ENCODE measurements at places on chromosomes 2 and 18.

- no peak for DNase-seq
Measured at GRCh38 chr2:36572719-36573059, 25.3 kb downstream of the FEZ2 start.

GRCh38 chr2:101533561-101534148 lies 58.7 kb upstream of the RFX8 start:
- no peak for DNase-seq

DNA sequence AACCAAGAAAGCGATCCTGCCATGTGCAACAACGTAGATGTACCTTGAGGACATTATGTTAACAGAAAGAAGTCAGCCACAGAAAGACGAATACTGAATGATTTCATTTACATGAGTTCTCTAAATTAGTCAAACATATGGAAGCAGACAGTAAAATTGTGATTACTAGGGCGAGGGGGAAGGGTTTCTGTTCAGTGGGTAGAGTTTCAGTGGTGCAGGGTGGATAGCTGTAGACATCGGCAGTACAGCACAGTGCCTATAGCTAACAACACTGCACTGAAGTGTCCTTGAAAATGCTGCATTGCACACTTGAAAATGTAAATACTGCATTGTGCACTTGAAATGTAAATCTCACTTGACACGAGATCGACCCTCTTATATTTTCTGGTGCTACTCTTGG lies 275.3 kb downstream of the GALR1 start:
- DNase-seq = no peak

- DNase-seq = no peak
Measured at GRCh38 chr2:101948625-101949155, 43.1 kb upstream of the IL1R2 start.

GRCh38 chr2:172339371-172340010 lies 87.9 kb upstream of the ITGA6 start:
- no peak for DNase-seq

DNA sequence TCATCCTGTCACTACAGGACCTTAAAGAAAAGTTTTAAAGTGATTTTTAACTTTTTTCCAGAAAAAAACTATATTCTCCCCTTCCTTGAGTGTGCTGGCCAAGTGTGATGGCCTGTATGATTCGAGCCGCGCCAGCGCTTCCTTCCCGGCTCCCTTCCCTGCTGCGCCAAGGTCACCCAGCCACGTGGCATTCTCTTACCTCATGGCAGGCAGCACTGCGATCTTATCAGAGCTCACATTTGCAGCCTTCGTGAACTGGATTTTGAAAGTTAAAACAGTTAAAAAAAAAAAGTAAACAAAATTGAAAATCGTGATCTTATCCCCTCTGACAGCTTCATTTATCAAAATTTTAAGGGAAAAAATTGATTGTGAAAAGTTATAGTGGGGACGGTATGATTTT lies 279.8 kb downstream of the PTGR3 start:
- no peak for DNase-seq

- no peak for DNase-seq
Measured at GRCh38 chr2:19916385-19916950, 14.7 kb upstream of the TTC32 start.

- DNase-seq = peak; percentile 11
Measured at GRCh38 chr2:65710779-65711295, 278.4 kb upstream of the SPRED2 start.

DNA sequence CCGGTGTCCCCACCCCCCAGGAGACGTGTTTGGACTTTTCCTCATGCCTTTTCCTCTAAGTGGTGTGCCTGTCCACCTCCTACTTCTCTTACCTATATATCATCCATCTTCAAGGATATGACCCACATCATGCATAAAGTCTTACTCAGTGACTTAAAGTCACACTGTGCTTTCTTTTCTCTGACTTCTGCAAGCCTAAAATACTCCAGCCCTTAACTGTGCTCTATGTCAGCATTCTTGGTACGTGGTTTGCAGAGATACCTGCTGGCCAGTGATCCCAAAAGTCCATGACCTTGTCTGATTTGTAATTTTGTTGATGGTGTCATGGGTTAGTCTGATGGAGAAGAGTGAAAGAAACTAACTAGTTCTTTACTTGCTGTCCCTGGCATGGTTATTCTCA lies 393.6 kb upstream of the NRP2 start:
- no peak for DNase-seq

DNA sequence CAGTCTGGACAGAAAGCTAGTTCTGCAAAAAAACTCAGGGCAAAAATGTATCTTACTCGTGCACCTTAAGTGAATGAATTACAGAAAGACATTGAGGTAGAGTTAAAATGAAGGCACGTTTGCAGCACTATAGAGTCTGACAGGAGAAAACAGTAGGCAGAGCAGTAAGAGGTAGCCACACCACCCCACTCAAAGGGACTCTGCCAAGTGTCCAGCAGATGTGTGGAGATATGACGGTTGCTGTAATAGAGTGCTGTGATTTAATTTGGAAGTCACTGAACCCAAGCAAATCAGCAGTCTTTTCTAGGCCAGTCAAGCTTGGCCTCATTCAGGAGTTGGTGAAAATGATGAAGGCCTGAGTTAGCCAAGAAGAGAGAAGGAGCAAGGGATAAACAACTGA lies 464.4 kb downstream of the PTPRM start:
- DNase-seq = no peak

- no peak for DNase-seq
Measured at GRCh38 chr2:174624895-174625430, 27.4 kb upstream of the WIPF1 start.

GRCh38 chr2:180662941-180663471 lies 317.4 kb upstream of the UBE2E3 start:
- no peak for DNase-seq

GRCh38 chr2:109703077-109703476 lies 88.9 kb downstream of the SOWAHC start:
- DNase-seq = no peak

DNA sequence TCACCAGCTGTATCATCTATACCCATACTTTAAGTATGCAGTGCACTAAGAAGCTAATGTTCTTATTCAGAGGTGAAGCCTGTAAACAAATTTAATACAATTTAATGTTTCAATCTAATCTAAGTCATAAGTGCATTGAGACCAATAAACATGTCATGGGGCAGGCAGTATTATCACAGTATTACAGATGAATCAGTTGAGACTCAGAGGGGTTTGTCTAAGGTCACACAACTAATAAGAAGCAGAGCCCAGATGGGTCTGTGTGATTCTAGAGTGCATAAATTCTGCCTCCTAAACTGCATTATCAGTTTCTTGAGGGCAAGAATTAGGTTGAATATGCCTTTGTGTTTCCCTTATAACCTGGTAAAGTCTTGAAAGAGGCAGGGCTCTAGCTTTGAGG lies 140.9 kb upstream of the RNF152 start:
- no peak for DNase-seq

Data from HFF-Myc (cell line).